ENCODE measurements at places on chromosomes 7 and 10.

DNA sequence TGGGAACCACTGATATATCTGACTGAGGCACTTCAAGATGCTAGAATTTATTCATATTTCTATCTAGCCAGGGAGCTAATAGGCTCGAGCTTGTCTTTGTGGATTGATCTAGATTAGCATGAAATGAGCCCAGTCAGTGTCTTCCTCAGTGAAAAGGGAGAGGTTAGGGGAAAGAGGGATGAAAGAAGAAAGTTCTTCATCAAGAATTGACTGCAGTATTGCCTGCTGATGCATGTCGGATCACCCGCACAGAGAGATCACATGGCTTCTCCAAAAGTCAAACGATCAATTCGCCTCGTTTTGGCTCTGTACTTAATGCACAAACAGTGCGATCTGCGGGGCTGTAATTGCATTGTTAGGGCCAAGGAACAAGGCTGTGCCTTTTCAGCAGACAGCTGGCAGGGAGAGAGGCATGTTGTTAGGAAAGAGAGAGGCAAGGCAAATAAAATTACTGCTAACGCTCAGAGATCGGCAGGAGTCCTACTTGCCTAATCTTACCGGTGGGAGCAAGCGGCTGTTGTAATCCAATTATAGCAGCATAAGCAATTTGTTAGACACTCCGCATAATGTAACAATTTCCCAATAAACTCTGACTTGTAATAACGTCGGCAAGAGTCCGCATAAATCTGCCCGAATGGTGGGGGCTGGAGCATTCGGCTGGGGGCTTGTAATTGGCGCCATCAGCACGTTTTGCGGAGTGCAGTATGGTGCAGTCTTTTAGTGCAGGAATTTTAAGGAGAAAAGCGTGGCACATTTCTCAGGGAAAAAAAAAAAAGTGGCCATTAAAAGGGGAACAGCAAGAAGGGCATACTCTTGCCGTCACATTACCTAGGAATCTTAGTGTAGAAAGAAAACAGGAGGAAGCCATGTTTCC, 102.1 kb downstream of the POLL start:
- DNase-seq = no peak

DNA sequence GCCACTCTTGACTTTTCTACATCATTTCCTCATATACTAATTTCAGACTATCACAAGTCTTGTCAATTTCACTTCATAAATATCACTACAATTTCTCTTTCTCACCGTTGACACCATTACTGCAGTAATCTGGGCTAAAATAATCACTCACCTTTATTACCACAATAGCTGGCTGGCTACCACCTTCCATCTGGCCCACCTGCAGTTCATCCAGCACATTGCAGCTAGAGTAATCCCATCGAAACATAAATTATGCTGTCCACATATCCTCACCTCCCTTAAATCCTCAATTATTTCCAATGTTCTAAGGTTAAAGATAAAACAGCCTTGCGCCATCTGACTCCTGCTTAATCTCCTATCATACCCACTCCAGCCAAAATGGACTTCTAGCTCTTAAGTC, 16.0 kb downstream of the DGKB start:
- no peak for DNase-seq

GRCh38 chr7:121196286-121196685, 132.5 kb upstream of the WNT16 start:
- DNase-seq = no peak

GRCh38 chr7:20320322-20320721, 10.4 kb upstream of the ITGB8 start:
- DNase-seq = no peak

- no peak for DNase-seq
Observed at GRCh38 chr10:124917428-124918190, 24.3 kb upstream of the ZRANB1 start.

GRCh38 chr7:65390588-65390987, 16.9 kb downstream of the ZNF92 start:
- DNase-seq = no peak

All from T-helper 22 cell (primary cell).